Amniotic stem cell (primary cell): ENCODE measurements at places on chromosomes 1 and 21.

GRCh38 chr1:119656410-119656955 lies 8.4 kb upstream of the ZNF697 start:
- no peak for DNase-seq

DNA sequence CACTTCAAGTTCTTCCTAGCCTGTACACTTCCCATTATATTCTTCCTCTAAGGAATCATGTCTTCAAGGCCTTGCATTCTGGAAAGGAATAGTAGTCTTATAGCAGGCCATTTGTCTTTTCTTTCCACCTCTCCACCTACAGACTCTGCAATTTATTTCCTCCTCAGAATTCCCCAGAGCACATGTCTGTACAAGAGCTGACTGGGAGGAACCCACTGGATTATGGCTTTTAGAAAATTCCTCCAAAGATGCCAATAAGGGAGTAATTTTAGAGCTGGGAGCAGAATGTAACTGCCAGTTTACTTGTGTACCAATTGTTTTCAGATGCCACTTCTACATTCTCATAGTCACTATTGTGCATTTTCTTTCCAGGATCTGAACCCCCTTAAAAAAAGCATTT lies 3.4 kb upstream of the PSMG1 start:
- DNase-seq: no peak

DNA sequence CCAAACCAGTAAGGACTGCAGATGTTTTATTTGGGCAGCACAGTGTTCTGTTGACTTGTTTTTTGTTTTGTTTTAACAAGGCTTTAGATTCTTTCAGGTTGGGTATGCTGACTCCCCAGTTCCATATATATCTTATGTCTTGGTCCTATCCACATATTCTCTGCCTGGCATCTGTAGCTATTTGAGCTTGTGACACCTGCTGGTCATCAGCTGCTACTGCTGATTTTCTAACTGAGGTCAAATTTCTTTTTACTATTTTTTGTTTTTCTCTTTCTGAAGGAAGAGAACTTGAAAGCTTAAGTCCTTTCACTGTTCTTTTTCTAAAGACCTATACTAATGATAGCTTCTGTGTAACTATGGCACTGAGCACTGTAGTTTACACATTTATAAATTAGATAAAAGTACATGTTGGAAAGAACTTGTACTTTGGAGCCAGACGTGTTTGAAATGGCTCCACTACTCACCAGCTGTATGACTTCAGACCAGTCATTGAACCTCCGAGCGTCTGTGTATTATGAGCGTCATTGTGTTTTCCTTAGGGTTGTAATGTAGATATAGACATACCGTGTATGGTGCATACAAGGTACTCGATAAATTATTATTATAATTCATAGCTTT lies 109.4 kb downstream of the NRDC start:
- peak; percentile 62 for DNase-seq

DNA sequence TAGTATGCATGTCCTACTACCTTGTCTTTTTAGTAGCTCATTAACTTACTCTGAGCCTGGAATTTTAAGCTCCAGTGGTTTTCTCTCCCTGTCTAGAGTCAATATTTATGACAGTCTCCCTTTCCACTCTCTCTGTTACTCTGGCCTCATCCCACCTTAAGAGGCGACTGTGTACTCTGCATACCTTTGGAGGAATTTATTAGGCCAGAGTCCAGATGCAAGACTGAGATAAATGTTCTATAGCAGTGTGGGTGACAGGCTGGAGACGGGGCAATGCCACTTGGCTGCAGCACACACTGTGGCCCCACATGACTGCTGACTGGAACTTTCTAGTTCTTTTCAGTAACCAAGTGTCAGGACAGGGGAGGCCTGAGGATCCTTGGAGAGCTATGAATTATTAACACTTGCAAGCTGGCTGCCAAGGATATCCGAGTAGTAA lies 4.1 kb upstream of the PDZK1 start:
- no peak for DNase-seq

GRCh38 chr1:207892764-207893163 lies 18.2 kb downstream of the CD34 start:
- DNase-seq: no peak

GRCh38 chr1:184461321-184461720 lies 74.5 kb downstream of the C1orf21 start:
- no peak for DNase-seq

DNA sequence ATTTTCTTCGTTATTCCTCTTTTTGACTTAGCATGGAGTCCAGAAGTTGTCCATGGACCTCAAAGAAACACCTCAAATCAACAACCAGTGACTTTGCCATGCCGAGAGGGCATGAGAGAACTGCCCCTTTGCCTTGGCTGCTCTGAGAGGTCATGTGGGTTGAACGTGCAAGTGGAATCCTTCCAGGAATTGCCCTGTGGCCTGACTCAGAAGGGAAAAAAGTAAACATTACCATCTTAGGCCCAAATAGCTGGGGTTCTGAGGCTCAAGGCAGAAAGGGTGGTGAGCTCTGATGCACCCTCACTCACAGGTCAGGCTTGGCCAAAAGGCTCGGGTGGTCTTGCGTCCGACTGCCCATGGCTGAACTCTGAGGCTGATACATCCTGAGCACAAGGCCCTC lies 15.1 kb downstream of the STUM start:
- no peak for DNase-seq

DNA sequence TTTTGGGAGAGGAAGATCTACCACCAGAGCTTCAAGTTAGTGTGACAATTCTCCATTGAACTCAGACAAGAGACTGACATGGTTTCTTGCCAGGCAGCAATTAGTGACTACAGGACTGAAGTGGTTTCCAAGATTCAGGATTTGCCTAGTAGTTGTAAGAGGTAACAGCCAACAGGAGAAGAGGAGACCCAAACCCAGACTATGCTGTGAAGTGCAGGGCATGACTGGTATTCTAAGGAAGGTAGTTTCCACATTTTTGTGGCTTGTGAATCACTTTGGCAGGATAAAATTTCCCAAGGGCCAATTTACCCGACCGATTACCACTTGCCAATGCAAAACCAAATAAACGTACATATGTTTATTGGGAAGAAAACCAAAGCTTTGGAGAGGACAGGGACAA lies 14.7 kb upstream of the RAP1A start:
- DNase-seq: peak; percentile 32

DNA sequence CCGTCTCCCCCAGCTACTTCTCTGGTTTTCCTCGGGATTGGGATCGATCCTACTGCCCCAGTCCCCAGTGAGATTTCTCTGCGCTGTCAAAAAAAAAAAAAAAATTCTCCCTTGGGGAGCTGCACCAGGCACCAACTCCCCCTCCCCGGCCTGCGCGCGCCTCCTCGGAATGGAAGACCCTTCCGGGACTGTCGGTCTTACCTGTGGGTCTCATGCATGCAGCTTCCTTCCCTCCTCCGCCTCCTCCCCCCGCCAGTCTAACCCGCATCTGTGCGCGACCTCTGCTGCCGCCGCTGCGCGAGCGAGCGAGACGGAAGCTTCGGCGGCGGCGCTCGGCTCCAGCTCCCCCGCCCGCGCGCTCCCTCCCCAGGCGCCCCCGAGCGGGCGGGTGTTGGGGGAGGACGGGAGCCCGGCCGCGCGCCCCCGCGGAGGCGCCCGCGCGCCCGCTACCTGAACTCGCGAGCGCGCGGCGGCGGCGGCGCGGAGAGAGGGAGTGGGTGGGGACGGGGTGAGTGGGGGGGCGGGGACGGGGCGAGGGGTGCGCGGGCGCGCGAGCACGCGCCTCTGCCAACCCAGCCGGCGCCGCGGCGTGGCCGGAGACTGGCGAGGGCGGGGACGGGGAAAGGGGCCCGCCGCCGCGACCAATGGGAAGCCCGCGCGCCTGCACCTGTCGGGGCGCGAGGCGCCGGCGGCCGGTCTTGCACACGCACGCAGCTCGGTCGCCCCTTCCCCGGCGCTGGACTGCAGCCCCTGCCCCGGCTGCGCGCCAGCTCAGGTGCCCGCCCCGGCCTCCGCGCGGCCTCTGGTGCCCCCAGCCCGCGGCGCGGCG lies at the start of gene SUSD4:
TSS of gene SUSD4 (minus strand) at position 321 of the 829 bp plus-strand sequence. CDS start 751 bp downstream, outside the sequence.
- no peak for DNase-seq

GRCh38 chr1:14626869-14627607 lies 28.6 kb downstream of the KAZN start:
- DNase-seq: no peak

DNA sequence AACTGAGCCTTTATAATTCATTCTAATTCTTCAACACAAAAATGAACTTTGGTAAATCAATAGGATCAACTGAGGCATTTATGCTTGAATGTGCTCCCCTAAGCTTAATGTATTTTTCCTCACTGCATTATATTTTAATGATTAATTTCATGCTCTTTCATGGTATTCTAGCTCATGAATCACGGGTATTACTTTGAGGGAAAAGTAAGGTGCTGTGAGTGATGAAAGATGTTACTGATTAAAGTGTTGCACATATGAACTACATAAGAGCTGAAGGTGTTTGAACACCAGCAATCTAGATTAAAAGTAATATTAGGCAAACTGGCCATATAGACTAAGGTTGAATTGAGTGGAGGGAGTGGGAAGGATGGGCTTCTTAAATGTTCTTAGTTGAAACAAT lies 1.9 kb downstream of the DPYD start:
- no peak for DNase-seq

- DNase-seq: no peak
Observed at GRCh38 chr1:44339731-44340130, 15.3 kb downstream of the ERI3 start.

GRCh38 chr1:58779801-58780382 lies 4.0 kb downstream of the JUN start:
- peak; percentile 41 for DNase-seq

DNA sequence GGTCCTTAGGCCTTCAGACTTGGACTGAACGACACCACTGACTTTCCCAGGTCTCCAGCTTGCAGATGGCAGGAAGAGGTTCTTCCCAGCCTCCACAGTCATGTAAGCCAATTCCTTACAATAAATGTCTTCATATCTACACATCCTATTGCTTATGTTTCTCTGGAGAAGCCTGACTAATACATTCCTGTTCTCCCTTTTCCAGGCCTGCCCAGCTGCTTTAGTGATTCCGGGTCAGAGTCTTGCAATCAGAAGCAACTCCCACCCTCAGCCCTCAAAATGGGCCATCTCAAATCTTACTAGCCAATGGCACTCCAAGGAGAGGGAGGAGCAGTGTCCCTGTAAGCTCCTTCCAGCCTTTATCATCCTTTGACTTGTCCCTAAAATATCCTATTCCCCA lies 16.4 kb upstream of the CPT2 start:
- DNase-seq: no peak

DNA sequence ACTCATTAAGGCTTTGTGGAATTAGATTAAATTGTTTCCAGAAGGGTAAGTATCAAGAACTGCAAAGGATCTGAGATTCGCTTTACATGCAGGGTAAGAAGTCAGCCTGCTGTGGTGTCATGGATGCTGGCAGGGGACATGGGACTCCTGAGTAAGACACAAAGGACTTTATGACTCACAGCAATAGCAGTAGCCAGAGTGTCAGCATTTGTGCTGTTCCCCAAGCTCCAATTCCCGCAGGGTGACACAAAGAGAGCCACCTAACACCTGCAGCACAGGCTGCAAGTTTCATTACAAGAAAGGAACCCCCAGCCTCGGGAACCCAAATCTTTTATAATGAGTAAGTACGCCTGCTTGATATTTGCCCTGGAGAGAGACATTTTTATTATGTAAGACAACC lies 298.1 kb upstream of the POU3F1 start:
- DNase-seq: no peak

- no peak for DNase-seq
Observed at GRCh38 chr1:116268211-116268610, 104.8 kb upstream of the ATP1A1 start.

DNA sequence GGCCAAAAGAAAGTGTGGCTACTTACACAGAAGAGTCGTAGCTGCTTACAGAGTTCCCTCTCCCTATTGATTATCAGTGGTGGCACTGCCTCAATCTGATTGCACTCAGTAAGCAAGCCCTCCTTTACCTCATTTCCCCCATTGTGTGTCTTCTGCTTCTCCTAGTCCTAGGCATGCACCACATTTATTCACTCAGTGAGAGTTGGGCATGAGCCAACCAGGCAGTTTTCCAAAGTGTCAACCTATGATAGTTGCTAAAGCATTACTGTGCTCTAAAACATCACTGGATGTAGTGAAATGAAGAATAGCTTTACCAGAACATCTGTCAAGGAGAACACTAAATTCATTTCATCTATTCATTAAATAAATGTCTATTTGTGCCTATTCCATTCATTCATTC lies 19.3 kb downstream of the GJA5 start:
- DNase-seq: no peak
